ENCODE measurements at places on chromosomes 13 and 19. TPM values are rescaled to one million over a fixed set of nuclear protein-coding genes. Genes with fewer than 3 reads are reported as not detected.

Gene ZSWIM4
- total RNA-seq: 10.1 TPM

DNA sequence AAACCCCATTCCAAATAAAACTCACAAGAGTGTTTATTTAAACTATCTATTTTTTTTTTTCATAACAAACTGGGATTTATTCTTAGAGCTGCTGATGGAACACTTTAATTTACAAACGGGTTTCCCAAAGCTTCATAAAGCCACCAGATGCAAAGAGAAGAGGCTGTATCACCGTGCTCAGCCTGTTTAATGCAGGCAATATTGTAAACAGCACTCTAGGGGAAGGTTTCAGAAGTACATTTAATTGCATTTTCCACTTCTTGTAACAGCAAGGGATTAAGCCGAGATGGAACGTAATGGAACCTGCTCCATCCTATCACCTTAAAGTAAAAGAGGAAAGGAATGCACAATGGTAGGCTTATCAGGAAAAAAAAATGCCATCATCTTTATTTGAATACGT lies 550.6 kb upstream of the ARGLU1 start:
- DNase-seq: no peak

Gene MYO1F
- 420 TPM for total RNA-seq

Gene FCER2
- 0.95 TPM for total RNA-seq

GRCh38 chr13:107865318-107865575 lies 350.1 kb downstream of the LIG4 start:
- no peak for DNase-seq

- DNase-seq: no peak
Measured at GRCh38 chr19:7857727-7858108, 16.5 kb downstream of the PRR36 start.

- DNase-seq: no peak
Measured at GRCh38 chr13:113724016-113724758, 34.8 kb upstream of the TMEM255B start.

GRCh38 chr19:17654993-17655392 lies 33.2 kb downstream of the UNC13A start:
- no peak for DNase-seq

- DNase-seq: no peak
Measured at GRCh38 chr19:6253954-6254733, 25.6 kb downstream of the MLLT1 start.

Gene PDX1
- not detected for total RNA-seq

- no peak for DNase-seq
Measured at GRCh38 chr19:17021328-17021727, 5.3 kb downstream of the CPAMD8 start.

Gene CCDC70
- not detected for total RNA-seq

Gene SPC24
- total RNA-seq: 68.2 TPM

GRCh38 chr19:1327125-1327524 lies 41.5 kb downstream of the EFNA2 start:
- no peak for DNase-seq

DNA sequence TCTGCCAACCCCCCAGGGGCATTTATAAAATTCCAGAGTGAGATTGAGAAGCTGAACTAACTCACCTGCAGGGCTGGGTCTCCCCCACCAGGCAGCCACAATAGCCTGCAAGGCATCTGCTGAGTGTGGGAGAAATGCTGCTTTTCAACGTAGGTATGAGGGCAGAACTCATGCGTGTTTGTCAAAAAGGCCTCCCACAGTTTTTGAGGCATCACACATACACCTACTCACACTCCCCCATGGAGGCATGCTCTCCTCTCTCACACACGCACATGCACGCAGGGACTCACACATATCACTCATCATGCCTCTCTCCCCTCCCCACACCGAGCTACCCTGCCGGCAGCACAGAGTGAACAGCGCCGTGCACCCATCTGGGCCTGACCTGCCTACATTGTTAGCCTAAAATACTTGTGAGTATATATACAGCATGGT lies 390.5 kb downstream of the FGF9 start:
- DNase-seq: peak; percentile 52

GRCh38 chr19:8367327-8368001 lies 3.5 kb downstream of the ANGPTL4 start:
- DNase-seq: no peak

GRCh38 chr13:85806553-85807175 lies 7.4 kb upstream of the SLITRK6 start:
- no peak for DNase-seq

DNA sequence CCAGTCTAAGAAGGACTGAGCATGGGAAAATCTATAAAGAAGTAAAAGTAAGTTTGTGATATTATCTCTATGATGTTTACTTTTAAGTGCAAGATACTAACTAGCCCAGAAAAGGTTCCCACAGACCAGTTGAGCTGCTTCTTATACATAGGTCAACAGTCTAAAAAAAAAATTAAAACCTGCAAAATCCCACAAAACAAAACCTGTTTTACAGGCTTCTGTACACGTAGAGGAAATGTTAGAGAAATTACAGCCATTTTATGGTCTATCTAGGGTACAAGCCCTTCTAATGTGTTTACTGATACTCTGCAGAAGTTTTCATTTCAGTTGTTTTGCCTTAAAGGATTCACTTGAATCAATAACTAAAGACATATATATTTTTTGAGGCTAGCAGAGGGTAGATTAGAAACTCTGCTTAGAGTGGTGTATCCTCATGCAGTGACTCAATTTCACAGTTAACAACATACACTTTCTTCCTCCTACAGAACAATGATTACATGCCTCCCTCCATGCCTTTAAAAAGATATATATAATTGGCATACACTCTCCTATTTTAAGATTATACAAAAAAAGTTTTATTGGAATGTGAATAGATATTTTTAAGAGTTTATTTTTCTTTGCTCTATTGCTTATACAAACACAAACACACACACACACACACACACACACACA lies 43.9 kb downstream of the CAB39L start:
- DNase-seq: no peak

GRCh38 chr13:111145071-111145470 lies 30.0 kb downstream of the ARHGEF7 start:
- no peak for DNase-seq

Gene SIGLEC9
- total RNA-seq: 1.1 TPM

Gene NPAS1
- 0.48 TPM for total RNA-seq

DNA sequence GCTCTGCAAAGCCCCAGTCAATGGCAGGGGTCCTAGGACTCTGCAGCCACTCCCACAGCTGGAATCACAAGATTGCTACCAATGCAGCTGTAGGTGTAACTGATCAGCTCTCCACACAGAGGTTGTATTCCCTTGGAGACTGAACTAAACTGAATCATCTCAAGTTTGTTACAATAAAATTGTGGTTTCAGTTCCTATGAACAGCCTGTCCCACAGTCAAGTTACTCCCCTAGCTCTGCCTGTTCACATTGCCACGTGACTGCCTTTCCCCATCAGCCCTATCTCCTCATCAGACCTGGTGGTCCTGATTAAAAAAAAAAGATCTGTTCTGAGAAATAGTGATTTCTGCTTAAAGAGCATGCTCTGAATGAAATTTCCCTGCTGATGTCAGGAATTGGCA lies 287.9 kb upstream of the NBEA start:
- no peak for DNase-seq

- no peak for DNase-seq
Measured at GRCh38 chr13:28027071-28027470, 38.6 kb upstream of the URAD start.

Measured in activated CD4-positive, alpha-beta memory T cell treated with anti-CD3 and anti-CD28 coated beads, Interleukin-2, amount 10 ng/mL, durations not matched to agents 7 days and 5 days (primary cell).